ENCODE measurements at places on chromosomes 5 and 9.

DNA sequence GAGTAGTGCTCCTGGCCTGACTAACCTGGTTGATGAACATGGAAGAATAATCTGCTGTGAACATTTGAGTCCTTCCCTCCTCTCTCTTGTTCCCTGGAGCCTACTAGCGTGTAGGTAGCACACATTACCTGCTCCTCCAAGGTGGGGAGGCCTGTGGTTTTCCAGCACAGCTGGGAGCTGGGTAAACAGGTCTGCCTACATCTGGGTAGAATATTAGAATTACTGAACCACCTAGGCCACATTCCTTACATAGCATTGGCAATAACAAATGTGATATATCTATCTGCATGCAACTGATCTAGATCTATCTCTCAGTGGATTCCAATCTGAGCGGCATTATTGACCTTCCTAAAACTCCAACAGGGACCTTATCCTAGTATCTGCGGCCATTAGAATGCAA is 151.0 kb upstream of the ZNF366 start:
- no peak for DNase-seq

DNA sequence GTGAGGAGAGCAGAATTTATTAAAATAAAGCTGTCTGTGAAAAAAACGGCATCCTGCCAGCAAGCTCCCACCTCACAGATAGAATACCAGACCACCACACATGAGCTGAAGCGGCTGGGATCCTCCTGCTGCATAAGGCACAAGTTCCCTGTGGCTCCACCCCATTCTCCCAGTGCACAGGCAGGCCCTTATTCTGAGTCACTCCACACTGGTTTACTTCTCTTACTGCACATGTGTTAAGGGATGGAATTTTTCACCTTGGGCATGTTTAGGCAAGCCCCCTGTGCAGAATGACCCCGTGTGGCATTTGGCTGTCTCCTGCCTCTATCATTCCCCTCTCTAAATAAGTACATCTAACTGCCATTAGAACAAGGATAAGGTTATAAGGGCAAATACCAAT is 115.0 kb upstream of the ELAVL2 start:
- no peak for DNase-seq

GRCh38 chr9:128723352-128723865 is 518 bp downstream of the ZDHHC12 start:
- no peak for DNase-seq

DNA sequence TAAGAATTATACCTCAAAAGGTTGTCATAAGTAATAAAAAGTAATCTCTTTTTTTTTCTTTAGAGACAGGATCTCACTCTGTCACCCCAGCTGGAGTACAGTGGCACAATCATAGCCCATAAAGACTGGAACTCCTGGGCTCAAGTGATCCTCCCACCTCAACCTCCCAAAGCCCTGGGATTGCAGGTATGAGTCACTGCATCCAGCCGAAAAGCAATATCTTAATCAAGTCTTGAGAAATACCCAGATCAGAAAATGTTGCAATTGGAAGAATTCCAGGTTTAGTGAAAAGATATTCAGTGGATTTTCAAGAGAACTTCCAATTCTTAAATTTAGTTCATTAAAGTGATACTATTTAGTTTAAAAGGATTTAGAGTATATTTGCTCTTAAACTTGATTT is 40.9 kb upstream of the IDNK start:
- DNase-seq = no peak
